Posterior vena cava (tissue), 2 donors: ENCODE measurements at places on chromosomes 2 and 18. TPM values are rescaled to one million over a fixed set of nuclear protein-coding genes. Genes with fewer than 3 reads are reported as not detected.

DNA sequence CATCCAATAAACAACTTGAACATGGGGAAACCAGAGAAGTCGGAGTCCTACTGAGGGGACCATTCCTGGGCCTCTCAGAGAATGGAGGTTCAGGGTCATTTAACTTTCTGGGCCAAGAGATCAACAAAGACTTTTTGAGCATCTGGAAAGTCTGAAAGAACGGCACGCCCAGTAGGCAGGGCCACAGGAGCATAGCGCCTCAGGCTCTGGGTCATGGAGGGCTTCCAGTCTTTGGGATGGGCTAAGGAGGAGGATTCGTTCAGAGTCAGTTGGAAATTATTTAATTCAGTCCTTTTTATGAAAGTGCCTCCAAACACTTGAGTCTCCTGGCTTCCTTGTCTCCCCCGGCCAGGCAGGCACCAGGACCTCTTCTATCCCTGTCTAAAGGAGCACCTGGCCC lies 101.1 kb upstream of the GLI2 start:
- no peak for DNase-seq

Gene TXNDC2
- total RNA-seq: 0.29 TPM

GRCh38 chr2:26486789-26487188 lies 8.9 kb upstream of the OTOF start:
- no peak for DNase-seq

DNA sequence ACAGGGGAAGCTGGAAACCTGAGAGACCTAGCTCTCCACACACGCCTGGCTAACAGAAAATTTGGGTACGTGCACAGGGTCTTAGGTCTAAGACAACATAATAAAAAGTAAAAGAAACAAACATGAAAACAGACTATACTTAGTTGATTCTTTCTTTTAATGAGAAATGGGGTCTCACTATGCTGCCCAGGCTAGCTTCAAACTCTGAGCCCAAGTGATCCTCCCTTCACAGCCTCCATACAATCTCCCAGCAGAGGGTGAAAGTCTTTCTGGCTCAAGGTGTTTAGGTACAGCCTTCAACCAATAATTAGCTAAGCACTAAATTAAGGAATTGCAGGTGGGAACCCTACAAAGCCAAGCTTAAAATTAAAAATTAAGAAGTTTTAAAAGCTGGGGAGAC lies 116.2 kb downstream of the MEMO1 start:
- DNase-seq: no peak

GRCh38 chr18:24111936-24112335 lies 26.9 kb upstream of the CABYR start:
- no peak for DNase-seq
